ENCODE measurements at places on chromosomes 1 and 21. TPM values are rescaled to one million over a fixed set of nuclear protein-coding genes. Genes with fewer than 3 reads are reported as not detected.

- H3K4me3 ChIP-seq = no peak overlapping the region
- no peaks in the 10 kb centered on the region for H3K27me3 ChIP-seq
- peaks cover 7% of the 10 kb centered on the region for H3K4me1 ChIP-seq
- no peak overlapping the region for H3K27ac ChIP-seq
- no peak for DNase-seq
Measured at GRCh38 chr1:51525295-51525694, 6.2 kb upstream of the EPS15 start.

DNA sequence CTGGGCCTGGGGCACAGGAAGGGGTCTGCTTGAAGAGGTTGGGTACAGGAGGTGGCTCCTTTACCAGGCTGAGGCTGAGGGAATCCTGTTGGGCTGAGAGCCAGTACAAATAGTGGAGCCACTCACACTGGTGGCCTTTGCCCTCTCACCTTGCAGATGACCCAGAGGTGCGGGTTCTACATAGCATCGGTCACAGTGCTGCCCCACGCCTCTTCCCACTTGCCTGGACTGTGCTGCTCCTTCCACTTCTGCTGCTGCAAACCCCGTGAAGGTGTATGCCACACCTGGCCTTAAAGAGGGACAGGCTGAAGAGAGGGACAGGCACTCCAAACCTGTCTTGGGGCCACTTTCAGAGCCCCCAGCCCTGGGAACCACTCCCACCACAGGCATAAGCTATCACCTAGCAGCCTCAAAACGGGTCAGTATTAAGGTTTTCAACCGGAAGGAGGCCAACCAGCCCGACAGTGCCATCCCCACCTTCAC, 1.8 kb upstream of the SLC50A1 start:
- peaks cover 23% of the 10 kb centered on the region for H3K36me3 ChIP-seq
- H3K4me3 ChIP-seq = no peak overlapping the region
- peaks cover 37% of the 10 kb centered on the region for H3K4me1 ChIP-seq
- DNase-seq = no peak

DNA sequence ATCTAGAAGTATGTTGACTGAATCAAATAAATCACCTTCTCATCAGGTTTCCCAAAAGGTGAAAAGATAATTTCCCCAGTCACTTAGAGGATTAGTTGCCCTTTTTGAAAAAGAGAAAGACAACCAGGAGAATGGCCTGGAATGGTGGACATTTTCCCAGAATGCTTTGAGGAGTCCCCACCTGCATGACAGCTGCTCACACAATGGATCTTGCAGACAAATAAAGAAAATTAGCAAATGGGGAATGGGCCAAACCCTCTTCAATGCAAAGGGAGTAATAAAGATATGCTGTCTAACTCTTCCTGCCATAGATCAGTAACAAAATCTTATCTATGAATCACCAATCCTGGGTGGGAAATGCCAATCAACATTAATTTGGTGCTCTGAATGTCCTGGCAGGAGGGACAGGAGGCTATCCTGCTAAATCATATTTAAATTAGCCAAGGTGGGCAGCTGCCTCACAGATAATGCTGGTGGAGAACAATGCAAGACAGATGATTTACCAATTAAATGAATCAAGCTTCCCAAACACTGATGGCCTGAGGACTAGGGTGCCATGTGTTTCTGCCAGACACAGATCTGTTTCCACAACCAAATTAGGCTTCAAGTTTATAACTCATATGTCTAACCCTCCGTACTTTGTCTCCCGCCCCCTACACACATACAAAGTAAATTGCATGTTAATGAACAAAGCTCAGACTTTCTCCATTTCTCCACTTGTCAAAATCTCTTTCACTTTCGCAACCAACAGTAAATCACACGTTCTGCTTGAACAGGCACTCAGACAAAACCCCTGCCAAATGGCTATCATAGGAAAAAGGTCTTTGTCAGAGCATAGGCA, 488.0 kb upstream of the PLXNA2 start:
- no peaks in the 10 kb centered on the region for H3K27me3 ChIP-seq
- H3K27ac ChIP-seq = no peak overlapping the region
- no peaks in the 10 kb centered on the region for H3K36me3 ChIP-seq
- no peak for DNase-seq
- no peaks in the 10 kb centered on the region for H3K4me1 ChIP-seq
- H3K4me3 ChIP-seq = no peak overlapping the region

GRCh38 chr1:172206256-172206655, 214.2 kb upstream of the C1orf105 start:
- H3K4me1 ChIP-seq = peaks cover 9% of the 10 kb centered on the region
- H3K36me3 ChIP-seq = no peaks in the 10 kb centered on the region
- H3K27ac ChIP-seq = no peak overlapping the region
- DNase-seq = no peak
- H3K27me3 ChIP-seq = no peaks in the 10 kb centered on the region

The TMEM9 gene
- total RNA-seq = 110 TPM

The ENSA gene
- total RNA-seq = 121 TPM

The FMOD gene
- 0.66 TPM for total RNA-seq

Data from SJSA1 (cell line).